Cardiac muscle cell (in vitro differentiated cells and primary cell): ENCODE measurements at places on chromosomes 12 and 14. TPM values are rescaled to one million over a fixed set of nuclear protein-coding genes. Genes with fewer than 3 reads are reported as not detected.

TCL1A gene
- not detected in 2 replicates for total RNA-seq

EML1 gene
- 16.6 and 28.0 TPM in 2 replicates for total RNA-seq

DNA sequence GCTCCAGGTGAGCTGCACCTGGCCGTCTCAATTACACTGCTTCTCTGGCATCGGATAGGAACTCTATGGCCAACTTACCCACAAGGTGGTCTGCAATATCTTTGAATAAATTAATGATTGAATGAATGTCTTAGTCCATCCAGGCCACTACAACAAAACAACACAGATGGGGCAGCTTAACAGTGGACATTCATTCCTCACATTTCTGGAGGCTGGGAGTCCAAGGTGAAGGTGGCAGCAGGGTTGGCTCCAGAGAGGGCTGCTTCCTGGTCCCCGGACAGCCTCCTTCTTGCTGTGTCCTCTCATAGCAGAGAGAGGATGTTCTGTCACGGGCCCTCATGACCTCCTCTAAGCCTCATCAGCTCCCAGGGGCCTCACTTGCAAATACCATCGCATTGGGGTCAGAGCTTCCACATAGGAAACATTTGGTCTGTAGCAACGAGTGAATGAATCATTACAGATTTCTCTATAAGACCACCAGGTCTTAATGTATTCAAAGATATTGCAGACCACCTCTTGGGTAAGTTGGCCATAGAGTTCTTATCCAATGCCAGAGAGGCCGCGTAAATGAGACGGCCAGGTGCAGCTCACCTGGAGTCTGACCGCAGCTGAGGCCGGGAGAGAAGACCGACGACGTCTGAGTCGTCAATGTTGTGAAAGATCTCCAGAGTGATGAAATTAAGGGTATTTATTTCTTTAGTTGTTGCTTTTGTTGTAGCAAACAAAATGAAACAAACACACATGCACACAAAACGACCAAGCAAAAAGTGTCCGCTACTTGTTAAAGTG lies 182.7 kb upstream of the C14orf180 start:
- no peaks in the 10 kb centered on the region for H3K36me3 ChIP-seq
- no peaks in the 10 kb centered on the region for H3K4me1 ChIP-seq
- no peak for DNase-seq
- no peaks in the 10 kb centered on the region for H3K27me3 ChIP-seq
- H3K4me3 ChIP-seq: no peak overlapping the region

DNA sequence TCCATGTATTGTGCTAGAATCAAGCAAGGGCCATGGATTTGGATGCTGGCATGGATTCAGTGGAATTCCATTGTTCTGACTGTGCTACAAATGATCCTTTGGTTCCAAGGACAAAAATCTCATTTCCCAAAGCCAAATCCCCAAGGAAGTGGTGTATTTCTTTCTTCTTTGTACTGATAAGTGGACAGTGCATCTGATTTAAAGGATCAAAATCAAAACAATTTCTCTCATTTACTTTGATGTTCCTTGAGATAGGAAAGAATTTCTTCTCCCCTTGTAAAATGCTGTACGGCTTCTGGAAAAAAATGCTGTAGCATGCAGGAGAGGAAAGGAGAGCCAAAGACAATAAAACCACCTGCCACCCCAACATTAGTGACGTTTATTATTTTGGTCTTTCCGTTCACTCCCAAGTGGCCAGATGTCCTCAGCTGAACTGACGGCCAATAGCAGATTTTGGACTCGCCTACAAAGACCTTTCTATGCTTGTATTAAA lies 185.7 kb downstream of the PRKD1 start:
- H3K27me3 ChIP-seq: no peaks in the 10 kb centered on the region
- H3K4me3 ChIP-seq: no peak overlapping the region
- H3K27ac ChIP-seq: no peak overlapping the region

CLEC2B gene
- not detected in 2 replicates for total RNA-seq

DCN gene
- 0.92 and 1.5 TPM in 2 replicates for total RNA-seq
